Activated CD4-positive, alpha-beta T cell treated with anti-CD3 and anti-CD28 coated beads, Interleukin-2, amount 50 U/mL, for 1 hour (primary cell): ENCODE measurements at places on chromosomes 6 and 20.

DNA sequence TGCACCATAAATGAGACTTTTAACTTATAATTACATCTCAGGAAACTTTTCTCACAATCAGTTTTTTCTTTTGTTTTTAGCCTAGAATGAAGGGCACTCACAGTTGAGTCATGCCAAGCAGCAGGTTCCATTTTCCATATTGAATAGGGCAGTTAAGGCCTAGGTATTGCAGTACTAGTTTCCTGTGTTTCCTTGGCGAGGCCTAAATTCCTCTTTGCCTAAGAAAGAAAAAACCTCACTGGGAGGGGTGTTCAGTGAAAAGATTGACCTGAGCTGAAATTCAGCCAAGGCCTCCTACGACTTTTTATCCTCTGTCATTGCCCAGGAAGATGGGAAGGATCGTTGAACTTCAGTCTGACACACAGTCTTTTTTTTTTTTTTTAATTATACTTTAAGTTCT lies 85.5 kb downstream of the IMPG1 start:
- no peak for DNase-seq

DNA sequence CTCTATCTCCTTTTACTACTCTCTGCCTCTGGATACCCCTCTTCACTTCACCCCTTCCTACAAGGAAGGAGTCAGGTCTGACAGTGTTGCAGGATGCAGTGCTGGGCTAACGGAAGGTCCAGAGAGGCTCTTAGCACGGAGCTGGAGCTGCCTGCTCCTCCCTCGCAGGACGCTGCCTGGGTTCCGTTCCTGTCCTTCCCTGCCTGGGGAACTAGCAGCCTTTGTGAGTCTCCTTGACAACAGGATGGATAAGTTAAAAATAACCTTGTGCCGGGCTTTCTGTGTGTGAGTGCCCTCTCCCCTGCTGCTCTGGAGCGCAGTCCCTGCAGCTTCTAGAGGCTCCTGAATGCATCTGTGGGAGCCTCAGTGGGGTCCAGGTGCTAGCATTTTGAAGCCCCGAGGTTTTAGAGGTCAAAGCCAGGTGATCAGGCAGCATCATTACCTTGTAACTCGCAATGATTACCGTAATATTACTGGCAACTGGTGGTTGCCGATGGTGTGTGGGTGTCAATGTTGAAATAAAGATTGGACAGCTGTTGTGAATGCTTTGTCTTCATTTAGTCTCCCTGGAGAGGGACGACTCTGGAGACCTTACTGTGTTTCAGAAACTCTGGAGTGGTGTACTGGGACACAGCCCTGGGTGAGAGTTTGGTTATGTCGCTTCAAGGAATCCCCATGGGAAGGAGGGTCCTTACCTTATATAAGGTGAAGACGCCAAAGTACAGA lies 44.4 kb downstream of the CDS2 start:
- no peak for DNase-seq

DNA sequence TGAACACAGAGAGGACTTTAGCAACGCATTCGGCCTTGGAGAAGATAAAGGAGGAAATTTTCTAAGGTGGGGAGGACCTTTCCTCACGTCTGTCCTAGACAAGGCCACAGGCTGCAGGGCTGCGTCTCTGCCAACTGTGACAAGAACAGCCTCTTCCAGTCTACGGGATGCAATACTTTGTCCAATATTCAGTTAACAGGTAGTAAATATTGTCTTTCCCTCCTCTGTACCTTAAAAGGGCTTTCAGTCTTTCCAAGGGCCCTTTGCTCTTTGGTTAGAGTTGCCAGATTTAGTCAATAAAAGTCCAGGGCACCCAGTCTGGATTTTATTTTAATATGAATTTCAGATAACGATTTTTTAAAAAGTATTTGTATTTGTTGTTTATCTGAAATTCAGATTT lies 78.2 kb downstream of the ELOVL4 start:
- DNase-seq: no peak

DNA sequence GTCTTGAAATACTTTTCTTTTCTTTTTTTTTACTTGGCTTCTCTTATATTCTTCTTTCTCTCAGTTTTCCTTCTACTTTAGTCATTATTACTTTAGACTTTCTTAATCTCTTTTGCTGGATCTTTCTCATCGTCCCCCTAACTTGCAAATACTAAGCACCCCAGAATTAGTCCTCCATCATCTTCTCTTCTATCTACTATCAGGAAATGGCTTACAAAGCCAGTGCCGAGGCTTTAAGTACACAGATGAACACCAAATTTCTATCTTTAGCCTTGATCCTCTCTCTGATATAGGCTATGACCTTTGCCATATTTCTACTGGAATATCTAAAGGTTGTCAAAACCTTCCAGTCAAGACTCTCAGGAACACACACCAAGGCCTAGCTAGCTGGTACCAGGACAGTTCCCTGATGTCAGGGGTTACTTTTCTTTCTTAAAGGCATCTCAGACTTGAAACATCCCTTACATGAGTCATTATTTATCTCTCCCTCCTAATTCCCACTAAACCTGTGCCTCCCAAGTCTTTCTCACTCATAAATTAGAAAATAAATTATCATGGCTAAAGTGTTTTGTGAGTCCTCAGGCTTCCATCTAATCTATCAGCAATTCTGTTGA lies 278.6 kb upstream of the TCF21 start:
- no peak for DNase-seq

GRCh38 chr20:61886721-61887595 lies 178.7 kb downstream of the TAF4 start:
- peak; percentile 24 for DNase-seq

DNA sequence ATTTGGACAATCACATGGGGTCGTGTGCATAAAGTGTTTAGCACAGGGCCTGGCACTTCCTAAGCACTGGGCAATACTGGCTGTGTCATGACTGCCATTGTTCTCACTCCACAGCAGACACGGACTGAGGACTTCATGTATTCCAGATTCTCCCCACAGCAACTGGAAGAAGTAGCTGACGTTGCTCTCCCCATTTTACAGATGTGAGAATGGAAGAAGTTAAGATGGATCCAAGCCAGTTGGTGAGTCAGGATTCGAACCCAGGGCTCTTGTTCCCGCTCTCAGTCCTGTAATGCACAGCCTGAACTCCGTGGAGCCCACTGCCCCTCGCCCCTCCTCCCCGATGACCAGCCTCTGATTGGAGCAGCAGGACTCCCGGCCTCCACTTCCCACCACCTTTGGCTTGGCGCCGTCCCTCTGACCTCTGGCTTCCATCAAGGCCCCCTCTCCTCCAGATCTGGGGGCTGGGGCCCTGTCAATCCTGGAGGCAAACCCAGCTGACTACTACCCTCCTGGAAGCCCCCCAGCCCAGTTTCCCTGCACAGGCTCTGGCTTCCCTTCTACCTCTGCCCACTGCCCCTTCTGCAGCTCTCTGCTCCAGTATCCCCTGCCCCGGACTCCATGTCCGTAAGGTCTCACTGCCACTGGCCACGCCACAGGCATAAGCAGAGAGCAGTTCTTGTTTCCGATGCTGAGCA lies 12.7 kb downstream of the NOL4L start:
- DNase-seq: no peak

DNA sequence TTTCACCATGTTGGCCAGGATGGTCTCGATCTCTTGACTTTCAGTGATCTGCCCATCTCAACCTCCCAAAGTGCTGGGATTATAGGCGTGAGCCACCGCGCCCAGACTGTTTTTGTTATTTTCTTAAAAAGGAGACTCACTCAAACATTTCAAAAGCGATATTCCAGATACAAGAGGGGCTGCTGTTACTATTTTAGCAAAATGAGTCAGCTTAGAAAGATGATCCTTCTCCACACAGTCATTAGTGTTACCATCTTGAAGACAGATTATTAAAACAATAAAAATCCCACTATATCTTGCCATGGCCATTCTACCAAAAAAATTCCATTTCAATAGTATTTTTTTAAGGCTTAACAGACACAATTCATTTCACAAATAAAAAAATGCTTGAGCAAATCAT lies 102.8 kb downstream of the PREP start:
- DNase-seq: no peak
